Non-pigmented ciliary epithelial cell (primary cell): ENCODE measurements at places on chromosomes 2 and 18.

DNA sequence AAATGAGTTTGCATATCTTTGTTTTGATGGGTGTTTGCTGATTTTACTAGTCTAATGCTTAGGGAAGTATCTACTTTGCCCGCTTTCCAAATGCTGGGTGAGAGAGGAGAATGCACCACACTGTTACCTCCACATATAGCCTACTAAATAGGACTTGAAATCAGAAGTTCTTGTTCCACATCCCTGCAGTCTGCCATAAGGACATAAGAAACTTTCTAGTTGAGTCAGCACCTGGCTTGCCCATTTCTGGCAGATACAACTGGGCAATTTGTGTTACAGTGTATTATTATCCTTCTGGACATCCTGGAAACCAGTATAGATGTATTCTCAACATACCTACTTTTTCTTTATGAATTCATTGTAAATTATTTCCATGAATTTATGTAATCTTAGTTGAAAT, 29.5 kb downstream of the ANXA4 start:
- no peak for DNase-seq

DNA sequence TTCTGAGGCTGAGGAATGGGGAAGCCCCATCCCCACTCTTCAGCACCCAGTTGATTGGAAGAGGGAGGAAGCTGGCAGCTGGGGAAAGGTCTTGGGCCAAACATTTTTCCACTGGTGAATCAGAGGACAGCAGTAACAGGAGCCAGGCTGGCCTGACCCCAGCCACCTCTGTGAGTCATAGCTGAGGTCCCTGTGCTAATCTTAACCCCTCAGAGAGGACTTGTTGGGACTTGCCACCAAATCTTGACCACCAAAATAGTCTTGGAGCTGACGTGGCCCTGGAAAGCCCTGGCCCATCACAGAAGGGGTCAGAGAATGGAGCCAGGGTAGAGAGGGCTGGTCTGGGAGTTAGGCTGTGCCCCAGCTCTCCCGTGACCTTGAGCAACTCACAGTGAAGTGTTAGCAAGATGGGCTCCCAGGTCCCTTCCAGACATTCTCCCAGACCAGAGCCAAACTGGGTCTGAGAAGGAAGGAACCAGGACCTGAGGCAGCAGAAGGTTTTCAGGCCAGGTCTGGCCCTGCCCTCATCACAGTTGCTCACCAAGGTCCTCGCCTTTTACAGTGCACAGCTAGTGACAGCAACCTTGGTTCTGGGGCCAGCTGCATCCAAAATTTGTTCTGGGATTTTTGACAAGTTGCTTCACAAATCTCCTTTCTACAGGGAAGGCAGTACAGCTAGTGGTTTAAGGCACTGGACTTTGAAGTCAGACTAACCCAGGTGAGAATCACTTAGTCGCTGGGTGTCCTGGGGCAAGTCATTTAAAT, 266.6 kb downstream of the CYP26B1 start:
- no peak for DNase-seq

GRCh38 chr2:64595397-64596176, 58.1 kb downstream of the SERTAD2 start:
- no peak for DNase-seq

- DNase-seq: no peak
Measured at GRCh38 chr2:2570871-2571270, 239.8 kb upstream of the MYT1L start.

GRCh38 chr2:230690439-230690838, 22.2 kb upstream of the CAB39 start:
- DNase-seq: no peak

DNA sequence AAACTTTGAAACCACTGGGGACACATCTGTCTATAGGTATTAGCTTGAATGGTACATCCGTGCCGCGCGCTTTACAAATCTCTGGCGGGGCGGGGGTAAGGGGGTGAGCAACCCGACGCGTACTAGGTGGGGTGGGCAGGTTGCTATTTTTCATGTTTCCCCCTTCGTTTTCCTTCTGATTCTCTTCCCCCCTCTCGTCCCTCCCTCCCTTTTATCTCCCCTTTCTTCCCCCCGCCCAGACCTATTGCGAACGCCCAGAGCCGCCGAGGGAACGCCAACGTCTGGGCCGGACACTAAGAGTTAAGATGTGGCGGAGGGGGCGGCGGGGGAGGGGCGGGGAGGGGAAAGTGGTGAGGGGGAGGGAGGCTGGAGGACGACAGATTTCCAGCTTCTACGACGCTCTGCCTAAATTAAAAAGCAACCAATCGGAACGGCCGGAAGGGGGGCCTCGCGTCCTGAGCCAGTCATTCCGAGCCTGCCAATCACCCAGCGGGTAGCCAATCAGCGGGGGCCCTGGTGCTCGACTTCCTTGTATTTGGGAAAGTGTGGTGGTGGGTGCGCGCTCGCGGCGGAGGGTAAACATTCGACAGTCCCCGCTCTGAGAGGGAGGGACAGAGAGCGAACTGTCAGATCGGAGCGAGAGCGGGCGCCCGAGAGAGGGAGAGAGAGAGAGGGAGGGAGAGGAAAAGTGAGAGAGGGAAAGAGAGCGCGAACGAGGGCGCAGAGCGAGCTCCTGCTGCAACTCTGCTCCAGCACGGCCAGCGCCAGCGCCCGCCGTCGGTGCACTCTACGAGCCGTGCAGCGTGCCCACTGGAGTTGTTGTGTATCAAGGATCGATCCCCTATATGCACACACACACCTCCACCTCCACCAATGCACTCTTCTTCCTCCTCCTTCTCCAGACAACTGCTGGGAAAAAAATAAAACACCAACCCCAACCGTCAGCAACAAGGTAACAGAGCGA, at the start of gene POU3F3:
POU3F3 (plus strand) TSS at position 582 of the 964 bp plus-strand sequence. CDS start 1,396 bp downstream, outside the sequence.
- DNase-seq: no peak

DNA sequence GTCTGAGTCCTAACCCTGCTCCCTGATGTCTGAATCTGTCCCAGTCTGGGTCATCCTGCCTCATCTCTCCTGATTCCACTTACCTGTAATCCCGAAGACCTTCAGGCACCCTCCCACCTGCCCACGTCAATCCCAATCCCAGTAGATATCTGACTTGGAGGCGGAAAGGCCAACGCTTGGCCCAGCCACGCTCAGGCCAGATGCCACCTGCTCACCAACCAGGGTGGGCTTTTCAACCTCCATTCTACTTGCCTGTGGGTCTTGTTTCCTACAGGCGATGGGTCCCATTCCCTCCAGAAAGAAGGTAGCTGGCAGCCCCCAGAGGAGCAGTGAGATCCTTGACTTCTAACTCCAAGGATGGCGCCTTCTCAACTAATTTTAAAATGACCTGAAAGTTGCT, 59.7 kb downstream of the INPP5D start:
- no peak for DNase-seq

GRCh38 chr2:155714983-155715382, 617.5 kb downstream of the NR4A2 start:
- DNase-seq: no peak

GRCh38 chr2:36403675-36404230, 48.2 kb downstream of the CRIM1 start:
- peak; percentile 81 for DNase-seq
